ENCODE measurements at places on chromosomes 5 and 9.

DNA sequence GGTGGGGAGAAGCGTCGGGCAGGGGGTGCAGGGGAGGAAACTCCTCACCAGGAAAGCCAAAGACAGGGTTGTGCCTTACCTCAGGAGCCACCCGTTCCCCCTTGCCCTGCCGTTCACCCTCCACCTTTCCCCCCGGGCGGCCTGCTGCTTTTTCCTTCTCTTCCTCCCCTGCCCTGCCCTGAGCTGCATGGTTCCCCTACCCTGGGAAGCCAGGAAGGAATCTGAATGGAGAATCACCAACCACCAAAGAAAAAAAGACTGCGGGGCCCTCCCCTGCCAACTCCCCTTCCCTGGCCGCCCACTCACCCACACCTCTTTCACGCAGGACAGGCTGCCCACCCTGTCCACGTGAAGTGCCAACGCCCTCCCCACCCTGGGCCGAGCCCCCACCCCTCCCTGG, 820 bp upstream of the NFX1 start:
- no peak for DNase-seq

DNA sequence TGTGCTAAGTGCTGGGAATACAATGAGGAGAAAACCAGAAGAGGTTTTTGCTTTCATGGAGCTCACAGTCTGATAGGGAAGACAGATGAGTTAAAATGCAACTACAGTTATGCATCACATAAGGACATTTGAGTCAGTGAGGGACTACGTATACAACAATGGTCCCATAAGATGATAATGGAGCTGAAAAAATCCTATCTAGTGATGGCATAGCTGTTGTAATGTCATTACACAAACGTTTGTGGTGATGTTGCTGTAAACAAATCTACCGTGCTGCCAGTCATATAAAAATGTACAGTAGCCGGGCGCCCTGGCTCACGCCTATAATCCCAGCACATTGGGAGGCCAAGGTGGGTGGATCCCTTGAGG, 110.1 kb upstream of the RAD23B start:
- DNase-seq, result no peak

DNA sequence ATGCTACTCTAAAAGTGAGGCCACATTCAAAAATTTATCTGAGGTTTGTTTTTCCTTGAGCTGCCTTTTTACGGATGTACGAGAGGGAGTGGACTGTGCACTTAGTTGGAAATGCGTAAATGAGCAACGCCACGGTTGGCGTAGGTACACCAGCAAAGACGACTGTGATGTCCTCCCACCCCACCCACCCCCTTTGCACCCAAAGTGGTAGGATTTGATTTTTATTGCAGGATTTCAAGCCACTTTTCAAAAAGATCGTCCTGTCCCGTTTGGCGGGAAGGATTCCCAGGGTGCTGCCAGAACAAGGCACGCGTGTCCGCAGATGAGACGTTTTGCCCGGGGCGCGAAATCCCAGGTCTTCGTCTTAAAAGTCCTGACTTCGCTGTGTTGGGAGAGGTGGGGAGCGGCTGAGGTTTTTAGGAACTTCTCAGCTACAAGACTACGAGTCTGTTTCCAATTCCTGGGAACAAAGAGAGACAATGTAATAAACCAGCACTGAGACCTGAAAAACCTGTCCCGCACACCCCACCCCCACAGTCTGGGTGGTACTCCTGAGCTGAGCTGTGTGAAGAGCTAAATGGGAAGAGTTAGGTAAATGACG, 1.0 kb upstream of the TLE1 start:
- no peak for DNase-seq

DNA sequence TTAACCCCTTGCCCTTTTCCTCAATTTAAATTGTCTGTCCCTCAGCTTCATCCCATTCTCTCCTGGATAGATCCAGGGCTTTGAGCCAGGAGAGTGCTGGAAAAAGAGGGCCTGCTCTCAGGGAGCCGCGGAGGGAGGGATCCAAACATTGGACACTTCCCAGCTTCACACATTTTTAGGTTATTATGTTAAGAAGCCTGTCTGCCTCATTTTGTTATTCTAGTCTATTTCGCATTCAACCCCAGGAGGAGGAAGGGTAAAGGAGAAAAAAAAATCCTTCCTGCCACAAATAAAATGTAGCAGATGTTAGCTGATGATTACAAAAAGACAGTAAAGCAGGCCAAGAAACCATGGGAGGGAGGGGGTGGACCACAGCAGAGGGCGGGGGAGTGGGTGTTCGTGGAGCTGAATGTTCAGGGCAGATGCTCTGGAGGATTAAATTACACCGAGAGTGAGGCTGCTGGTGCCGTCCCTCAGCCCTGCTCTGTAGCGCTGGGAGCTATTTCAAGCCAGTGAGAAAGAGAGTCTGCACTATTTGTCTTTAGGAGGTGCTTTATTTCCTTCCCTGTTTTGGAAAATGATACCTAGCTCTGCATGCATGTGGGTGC, 60.6 kb upstream of the ZFR start:
- peak; percentile 86 for DNase-seq

- DNase-seq, result no peak
Observed at GRCh38 chr9:70410368-70410767, 4.1 kb downstream of the KLF9 start.

- no peak for DNase-seq
Observed at GRCh38 chr5:72204946-72205345, 97.7 kb downstream of the MAP1B start.

DNA sequence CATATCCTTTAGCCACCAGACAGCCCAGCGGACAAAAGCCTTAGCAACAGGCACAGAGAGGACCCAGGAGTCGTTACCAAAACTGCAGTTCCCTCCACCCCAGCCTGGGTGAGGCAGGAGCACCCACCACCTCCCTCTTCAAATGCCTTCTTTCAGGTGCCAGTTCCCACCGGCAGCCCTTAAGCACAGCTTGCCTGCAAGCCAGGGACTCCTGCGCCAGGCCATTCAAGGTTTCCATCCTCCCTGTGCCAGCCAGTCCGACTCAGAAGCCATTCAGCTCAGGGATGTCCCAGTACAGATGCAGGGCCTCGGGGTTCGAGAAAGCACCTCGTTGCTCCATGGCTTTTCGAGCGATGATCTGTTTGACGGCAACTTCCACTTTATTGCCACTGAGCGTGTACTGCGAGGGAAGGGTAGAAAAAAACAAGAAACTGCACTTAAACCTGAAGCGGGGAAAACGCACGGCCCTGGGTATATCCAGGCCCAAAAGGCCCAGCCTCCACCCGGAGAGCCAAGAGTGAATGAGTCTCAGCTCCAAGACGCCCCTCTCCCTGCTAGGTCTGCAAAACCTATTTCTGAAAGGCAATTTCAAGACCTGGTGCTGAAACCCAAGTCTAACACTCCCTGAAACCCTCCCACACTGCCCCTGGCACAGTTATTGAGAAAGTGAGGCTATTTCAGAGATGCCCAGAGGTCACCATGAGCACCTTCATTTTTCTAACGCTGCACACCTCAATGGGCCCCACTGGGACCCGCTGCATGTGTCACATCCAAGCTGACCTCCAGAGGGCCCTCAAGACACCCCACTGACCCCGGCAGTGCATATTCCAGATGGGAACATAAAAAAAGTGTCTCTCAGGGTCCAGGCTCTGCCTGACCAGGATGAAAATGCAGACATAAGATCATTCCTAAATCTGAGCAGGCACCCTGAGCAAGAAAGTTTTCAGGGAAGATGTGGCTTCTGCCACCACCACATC, 36.8 kb upstream of the ZNF354A start:
- no peak for DNase-seq

DNA sequence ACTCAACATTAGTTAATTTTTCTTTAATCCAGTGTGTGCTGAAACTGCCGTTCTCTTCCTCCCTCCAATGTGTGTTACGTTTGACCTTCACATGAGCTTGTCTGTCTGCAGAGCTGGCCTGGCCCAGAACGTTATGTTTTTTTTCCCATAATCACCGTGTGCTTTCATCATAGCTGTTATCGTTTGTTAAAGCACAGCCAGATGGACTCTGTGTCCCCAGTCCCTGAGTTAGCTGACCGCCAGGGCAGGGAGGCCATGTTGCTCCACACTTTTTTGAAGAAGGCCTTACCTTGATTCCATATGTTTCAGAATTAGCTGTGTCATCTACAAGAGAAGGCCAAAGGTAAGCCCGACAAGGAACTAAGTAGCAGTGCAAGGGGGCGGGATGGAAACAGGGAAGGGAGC, 55.7 kb downstream of the HSD17B3 start:
- DNase-seq, result no peak

DNA sequence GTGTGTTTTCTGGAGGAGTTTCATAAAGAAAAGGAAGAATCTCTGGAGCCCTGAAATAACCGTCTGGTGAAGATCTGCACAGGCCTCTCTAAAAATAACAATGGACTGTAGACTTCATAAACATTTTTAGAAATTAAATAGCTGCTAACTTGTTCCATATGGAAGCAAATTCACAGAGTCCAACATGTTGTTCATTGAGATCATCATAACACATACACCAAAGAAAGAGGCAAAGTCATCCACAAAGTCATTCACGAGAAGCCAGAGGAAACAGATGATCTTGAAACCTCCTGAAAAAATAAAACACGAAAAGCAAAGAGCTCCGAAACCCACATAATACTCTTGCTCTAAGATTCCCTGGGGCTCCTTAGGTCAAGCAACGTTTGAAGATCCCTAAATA, 347.8 kb downstream of the EFNA5 start:
- no peak for DNase-seq

- DNase-seq, result no peak
Observed at GRCh38 chr9:135403733-135404450, 75.7 kb upstream of the PPP1R26 start.

- no peak for DNase-seq
Observed at GRCh38 chr9:99833735-99834134, 12.1 kb downstream of the NR4A3 start.

GRCh38 chr9:34437006-34437925, 21.1 kb downstream of the FAM219A start:
- peak; percentile 32 for DNase-seq

GRCh38 chr5:174311531-174312269, 266.2 kb downstream of the NSG2 start:
- DNase-seq, result no peak

Measured in urinary bladder (tissue), 4 donors.